ENCODE measurements at places on chromosomes 2 and 18.

DNA sequence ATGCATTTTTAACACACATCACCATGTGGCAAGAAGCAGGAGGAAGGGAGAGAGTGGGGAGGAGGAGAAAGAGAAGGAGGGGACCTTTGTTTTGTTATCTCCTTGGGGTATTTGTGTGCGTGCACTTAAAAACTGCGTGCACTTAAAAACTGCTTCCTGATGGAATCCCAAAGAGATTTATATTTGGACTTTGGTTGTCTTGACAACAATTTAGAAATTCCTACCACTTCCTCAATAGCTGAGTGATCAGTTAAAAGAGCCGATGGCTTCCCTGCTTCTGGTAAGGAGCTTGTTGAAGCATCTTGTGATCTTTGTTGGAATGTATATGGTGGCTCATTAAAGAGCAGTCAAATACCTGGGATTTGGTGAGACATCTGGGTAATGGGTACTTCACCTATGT is 4.5 kb downstream of the RAB31 start:
- no peak for DNase-seq

- DNase-seq, result no peak
These were observed 609.5 kb upstream of the SLC8A1 start for GRCh38 chr2:41061356-41061755.

GRCh38 chr2:221574231-221574570 is 2.1 kb upstream of the EPHA4 start:
- DNase-seq, result no peak

DNA sequence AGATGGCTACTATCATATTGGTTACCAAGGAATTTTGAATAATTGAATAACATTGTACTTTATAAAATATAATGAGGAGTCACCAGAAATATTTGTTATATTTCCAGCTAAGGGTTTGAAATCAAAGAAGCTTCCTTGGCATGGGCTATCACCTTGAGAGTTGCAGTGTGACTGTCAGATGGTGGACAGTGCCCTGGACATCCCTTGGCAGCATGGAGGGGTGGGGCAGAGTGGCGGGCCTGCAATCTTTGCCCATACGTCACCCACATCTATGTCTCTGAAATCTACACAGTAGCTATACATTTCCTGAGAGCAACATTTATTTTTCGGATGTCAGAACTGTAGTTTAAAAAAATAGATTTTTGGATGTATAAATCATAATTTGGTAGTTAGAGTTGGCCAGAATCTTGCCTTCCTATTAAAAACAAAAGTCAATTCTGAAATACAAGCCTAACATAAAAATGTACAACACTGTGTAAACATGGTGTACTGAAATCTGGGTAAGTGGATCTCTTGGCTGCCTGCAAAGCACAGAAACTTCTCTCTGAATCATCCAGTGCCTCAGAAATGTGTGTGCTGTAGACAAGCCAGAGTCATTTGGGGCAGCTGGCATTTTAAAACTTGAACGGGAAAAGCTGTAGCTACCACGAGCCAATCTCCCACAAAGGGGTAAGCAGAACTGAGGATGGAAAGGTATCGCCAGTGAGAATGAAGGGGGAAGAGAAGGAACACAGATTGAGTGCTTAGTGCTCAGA is 124.2 kb upstream of the ARHGAP28 start:
- no peak for DNase-seq

GRCh38 chr2:6109831-6110230 is 417.6 kb downstream of the SOX11 start:
- DNase-seq, result no peak

GRCh38 chr18:58911241-58911640 is 46.6 kb downstream of the ZNF532 start:
- DNase-seq, result no peak

DNA sequence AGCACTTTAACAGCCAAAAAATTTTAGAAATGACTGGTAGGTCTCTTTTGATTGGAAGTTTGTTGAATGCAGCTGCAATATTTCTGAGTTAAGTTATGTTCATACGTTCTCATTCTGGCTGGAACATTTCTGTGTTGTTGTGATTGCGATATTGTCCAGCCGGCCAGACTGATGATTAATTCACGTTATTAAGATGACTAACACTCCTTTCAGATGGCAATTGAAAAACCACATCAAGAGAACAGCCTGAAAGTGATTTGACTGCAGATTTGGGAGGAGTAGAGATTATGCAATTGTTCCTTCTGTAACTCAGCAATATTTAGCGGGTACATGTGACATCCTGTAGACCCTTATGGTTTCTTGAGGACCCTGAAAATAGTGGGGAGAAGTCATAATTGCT is 133.7 kb downstream of the FBXO15 start:
- DNase-seq, result no peak

DNA sequence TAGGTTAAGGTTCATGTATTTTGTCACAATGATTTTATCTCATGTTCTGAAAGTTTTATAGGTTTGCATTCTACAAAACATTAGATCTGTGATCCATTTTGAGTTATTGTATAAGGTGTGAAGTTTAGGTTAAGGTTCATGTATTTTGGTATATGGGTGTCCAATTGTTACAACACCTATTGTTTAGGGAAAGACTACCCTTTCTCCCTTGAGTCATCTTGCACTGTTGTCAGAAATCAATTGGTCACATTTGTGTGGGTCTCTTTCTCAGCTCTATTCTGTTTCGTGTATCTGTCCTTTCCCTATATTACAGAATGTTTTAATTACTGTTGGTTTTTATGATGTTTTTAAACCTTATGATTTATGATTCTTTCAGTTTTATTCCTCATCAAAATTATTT is 192.3 kb downstream of the MCFD2 start:
- no peak for DNase-seq

- DNase-seq, result no peak
These were observed 192.4 kb downstream of the ZBTB7C start for GRCh38 chr18:48216639-48217257.

- no peak for DNase-seq
These were observed 35.1 kb downstream of the CHN1 start for GRCh38 chr2:174970092-174970491.

- no peak for DNase-seq
These were observed 23.6 kb downstream of the PARD6G start for GRCh38 chr18:80223581-80224148.

GRCh38 chr18:23515911-23516546 is 12.7 kb downstream of the RMC1 start:
- peak; percentile 72 for DNase-seq

GRCh38 chr18:5288517-5288935 is 7.0 kb downstream of the ZBTB14 start:
- DNase-seq, result no peak

GRCh38 chr2:121897335-121897970 is 142.0 kb downstream of the TSN start:
- peak; percentile 40 for DNase-seq
